ENCODE measurements at places on chromosomes 6 and 20.

DNA sequence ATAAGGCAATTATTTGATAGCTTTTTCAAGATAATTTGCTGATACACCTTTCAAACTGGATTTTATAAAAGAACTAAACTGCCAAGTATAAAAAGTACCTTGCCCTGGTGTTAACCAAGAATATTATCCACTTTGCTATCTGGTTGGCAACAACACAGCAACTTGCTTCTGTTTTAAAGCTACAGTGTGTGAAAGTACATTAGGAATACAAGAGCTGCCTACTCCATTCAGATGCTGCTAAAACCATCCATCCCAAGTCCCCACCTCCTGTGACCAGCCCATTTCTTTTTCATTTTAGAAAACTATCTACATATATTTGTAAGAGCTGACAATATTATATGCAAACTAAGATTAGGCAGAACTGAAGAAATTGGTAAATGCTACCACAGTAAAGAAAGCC is 12.8 kb downstream of the CLDN20 start:
- H3K4me1 ChIP-seq: peaks cover 16% of the 10 kb centered on the region
- peak overlapping the region; percentile 67 for H3K27ac ChIP-seq
- H3K36me3 ChIP-seq: peaks cover 10% of the 10 kb centered on the region
- H3K27me3 ChIP-seq: no peaks in the 10 kb centered on the region
- H3K4me3 ChIP-seq: no peak overlapping the region

DNA sequence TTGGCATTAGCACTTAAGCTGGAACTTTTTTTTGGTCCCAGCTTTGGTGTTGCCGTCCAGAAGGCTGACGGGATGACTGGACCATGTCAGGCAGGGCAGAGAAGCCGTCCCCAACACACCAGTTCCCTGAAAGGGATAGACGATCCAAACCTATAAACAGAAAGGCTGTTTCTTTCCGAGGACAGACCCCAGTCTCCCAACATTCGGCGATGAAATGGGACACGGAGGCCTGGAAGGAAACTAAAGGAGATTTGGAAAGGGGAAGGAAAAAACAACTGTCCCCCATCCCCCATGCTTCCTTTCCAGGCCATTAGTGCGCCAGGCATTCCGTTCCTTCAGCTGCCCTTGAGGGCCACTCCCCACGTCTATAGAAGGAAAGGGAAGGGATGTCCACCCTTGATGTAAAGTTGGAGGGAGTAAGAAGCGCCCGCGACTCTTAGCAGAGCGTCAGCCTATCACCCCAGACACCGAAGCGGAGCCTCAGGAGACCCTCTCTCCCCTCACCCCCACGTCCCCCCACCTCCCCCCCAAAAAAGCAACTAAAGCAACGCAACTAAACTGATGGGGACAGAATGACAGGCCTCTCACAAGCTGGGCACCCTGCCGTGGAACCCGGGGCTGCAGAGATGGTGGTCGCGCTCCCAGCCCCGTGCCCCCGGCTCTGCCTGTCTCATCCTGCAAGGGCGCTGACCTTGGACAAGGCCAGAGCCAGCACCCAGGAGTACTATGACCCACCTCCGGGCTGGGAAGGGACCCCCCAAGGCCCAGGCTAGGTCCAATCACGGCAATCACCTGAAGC is 638 bp downstream of the BLCAP start:
- peak overlapping the region; percentile 100 for H3K27ac ChIP-seq
- H3K4me3 ChIP-seq: peak overlapping the region; percentile 88
- no peaks in the 10 kb centered on the region for H3K27me3 ChIP-seq
- no peak for DNase-seq
- H3K36me3 ChIP-seq: peaks cover 4% of the 10 kb centered on the region
- peaks cover 39% of the 10 kb centered on the region for H3K4me1 ChIP-seq

GRCh38 chr20:51196991-51197651 is 174.2 kb upstream of the KCNG1 start:
- H3K36me3 ChIP-seq: no peaks in the 10 kb centered on the region
- no peak overlapping the region for H3K27ac ChIP-seq
- DNase-seq: no peak
- H3K4me1 ChIP-seq: no peaks in the 10 kb centered on the region

DNA sequence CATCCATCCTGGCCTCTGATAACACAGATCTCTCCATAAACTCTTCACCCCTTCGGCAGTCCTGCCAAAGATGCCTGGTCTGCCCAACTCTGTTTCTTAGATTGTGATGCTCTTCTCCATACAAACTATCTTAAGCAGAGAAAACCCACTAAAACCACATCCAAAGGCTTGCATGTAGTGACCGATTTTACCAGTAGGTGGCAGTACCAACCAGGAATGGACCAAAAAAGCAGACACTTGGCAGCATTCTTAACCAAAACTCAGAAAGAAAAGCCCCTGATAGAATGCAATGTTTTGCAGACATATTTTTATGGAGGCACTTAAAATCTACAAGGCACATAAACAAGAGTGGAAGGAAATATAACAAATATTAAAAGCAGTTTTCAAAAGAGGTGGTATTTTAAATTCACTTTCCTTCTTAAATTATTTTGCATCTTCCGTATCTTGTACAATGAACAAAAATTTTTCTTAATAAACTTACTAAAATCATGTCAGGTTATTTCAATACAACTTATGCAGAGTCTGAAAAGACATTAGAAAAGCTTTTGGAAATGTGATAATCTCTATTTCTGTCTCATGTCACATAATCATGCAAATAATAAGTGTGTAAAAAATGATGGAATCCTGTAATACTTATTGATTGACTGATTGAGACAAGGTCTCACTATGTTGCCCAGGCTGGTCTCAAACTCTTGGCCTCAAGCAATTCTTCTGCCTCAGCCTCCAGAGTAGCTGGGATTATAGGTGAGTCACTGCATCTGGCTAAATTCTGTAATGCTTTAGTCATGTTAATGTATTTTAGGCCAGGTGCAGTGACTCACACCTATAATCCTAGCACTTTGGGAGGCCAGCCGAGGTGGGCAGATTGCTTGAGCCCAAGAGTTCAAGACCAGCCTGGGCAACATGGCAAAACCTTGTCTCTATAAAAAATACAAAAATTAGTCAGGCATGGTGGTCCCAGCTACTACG is 29.4 kb downstream of the LRP11 start:
- H3K4me1 ChIP-seq: peaks cover 13% of the 10 kb centered on the region
- no peak overlapping the region for H3K4me3 ChIP-seq

GRCh38 chr6:41523915-41524633 is 22.1 kb upstream of the FOXP4 start:
- no peak overlapping the region for H3K27ac ChIP-seq
- peaks cover 3% of the 10 kb centered on the region for H3K27me3 ChIP-seq
- no peaks in the 10 kb centered on the region for H3K36me3 ChIP-seq
- peaks cover 64% of the 10 kb centered on the region for H3K4me1 ChIP-seq
- H3K4me3 ChIP-seq: peak overlapping the region; percentile 20

DNA sequence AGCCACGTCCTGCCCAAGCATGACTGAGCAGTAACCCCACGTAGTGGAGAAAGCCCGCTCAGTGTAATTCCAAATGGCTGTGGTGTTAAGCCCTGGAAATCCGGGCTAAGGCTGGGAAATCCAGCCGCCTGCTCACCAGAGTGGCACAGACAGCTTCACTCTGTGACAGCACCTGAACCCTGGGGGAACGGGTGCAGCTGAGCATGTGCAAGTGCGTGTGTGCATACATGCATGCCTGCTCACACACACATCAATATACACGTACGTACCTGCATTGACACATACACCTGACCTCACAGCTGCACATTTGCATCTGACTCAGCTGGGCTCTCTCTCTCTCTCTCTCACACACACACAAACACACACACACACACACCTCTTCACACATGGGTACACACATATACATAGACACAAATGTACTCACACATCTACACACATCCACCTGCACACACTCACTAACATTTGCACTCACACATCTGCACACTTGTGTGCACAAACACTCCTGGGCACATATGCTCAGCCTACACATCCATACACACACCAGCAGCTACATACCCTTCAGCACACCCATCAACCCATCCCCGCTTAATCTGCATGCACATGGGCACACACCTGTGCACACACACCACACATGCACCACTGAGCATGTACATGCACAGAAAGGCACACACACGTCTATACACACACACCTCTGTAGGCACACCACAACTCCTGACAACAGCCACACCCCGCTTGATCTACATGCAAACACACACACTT is 114.1 kb downstream of the GRM4 start:
- H3K27me3 ChIP-seq: peaks cover 45% of the 10 kb centered on the region
- H3K4me1 ChIP-seq: peaks cover 3% of the 10 kb centered on the region
- H3K27ac ChIP-seq: no peak overlapping the region
- no peak for DNase-seq
- no peak overlapping the region for H3K4me3 ChIP-seq

- H3K36me3 ChIP-seq: no peaks in the 10 kb centered on the region
- H3K27me3 ChIP-seq: peaks cover under 1% of the 10 kb centered on the region
- DNase-seq: no peak
- peaks cover 24% of the 10 kb centered on the region for H3K4me1 ChIP-seq
These were observed 11.7 kb upstream of the ID1 start for GRCh38 chr20:31593221-31594001.

Data from progenitor cell of endocrine pancreas (in vitro differentiated cells).